Spleen (tissue), 13 donors: ENCODE measurements at places on chromosomes 6 and 20. TPM values are rescaled to one million over a fixed set of nuclear protein-coding genes. Genes with fewer than 3 reads are reported as not detected.

Gene KIF6
- total RNA-seq = not detected

Gene PAK5
- not detected for total RNA-seq

Gene DEF6
- total RNA-seq = 72.1 TPM

Gene HTR1E
- not detected for total RNA-seq

Gene IL20RA
- total RNA-seq = not detected

Gene VSX1
- total RNA-seq = not detected

Gene SOBP
- total RNA-seq = 7.1 TPM

Gene VARS1
- 97.3 TPM for total RNA-seq

Gene COL9A3
- 16.7 TPM for total RNA-seq

Gene HLA-DOA
- total RNA-seq = 78.4 TPM

Gene LY6G6D
- not detected for total RNA-seq

Gene CCN5
- total RNA-seq = 1.5 TPM

Gene LIN28B
- total RNA-seq = not detected

Gene CDSN
- total RNA-seq = not detected

Gene C6orf15
- total RNA-seq = not detected

Gene PNPLA1
- 1.5 TPM for total RNA-seq

Gene DEFB126
- not detected for total RNA-seq

Gene ERVFRD-1
- total RNA-seq = not detected

Gene MAP7
- total RNA-seq = 4.7 TPM

Gene COL12A1
- total RNA-seq = 26.1 TPM

Gene MPC1
- 33.4 TPM for total RNA-seq

Gene PLCB1
- total RNA-seq = 17.5 TPM

Gene SLC22A7
- not detected for total RNA-seq

Gene CST1
- total RNA-seq = not detected

Gene BCAS1
- 0.66 TPM for total RNA-seq

Gene CDK5RAP1
- total RNA-seq = 33.8 TPM

Gene TTK
- 2.6 TPM for total RNA-seq

Gene C6orf58
- total RNA-seq = not detected
